ENCODE measurements at places on chromosomes 2 and 18.
A peak's percentile ranks its signal among the peaks of the same experiment; 100 is the strongest.

DNA sequence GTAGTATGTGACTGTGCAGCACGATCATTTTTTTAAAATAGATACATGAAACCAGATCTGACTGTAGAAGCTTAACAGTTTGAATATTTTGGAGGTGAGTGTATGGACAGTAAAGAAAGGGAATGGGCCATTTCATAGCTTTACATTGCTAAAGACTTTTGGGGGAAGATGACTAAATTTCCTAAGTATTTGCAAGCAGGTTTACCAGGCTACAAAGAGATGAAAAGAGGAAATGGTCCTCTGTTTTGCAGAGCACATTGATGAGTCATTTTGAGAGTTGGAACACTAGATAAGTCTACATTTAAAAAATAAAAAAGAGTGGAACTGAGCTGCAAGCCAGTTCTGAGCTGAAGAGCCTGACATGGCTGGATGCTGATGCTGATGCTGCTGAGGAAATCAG is 115.7 kb upstream of the LRATD1 start:
- DNase-seq, result no peak

- no peak for DNase-seq
These were observed 25.9 kb downstream of the COLEC11 start for GRCh38 chr2:3620834-3621233.

- DNase-seq, result no peak
These were observed 236.8 kb downstream of the ZBTB7C start for GRCh38 chr18:48172226-48173006.

DNA sequence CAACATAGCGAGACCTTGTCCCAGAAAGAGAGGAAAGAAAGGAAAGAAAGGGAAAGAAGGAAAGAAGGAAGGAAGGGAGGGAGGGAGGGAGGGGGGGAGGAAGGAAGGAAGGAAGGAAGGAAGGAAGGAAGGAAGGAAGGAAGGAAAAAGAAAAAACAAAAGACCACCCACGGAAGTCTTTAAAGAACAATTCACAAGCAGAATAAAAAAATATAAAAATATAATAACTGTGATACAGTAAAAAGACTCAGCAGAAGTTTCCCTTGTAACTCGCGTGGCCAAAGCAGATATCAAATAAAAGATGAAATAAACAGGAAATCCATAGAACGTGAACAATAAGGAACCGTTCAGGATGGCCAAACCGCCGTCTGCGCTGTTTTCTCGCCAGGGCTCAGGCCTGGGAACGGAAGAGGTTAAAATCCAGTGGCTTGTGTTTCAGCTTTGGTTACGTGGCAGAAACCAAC is 1.2 kb upstream of the SLC1A4 start:
- DNase-seq, result no peak

- DNase-seq, result no peak
These were observed 95.6 kb upstream of the LHCGR start for GRCh38 chr2:48851161-48851560.

- no peak for DNase-seq
These were observed 262.4 kb downstream of the NBAS start for GRCh38 chr2:15298770-15299169.

DNA sequence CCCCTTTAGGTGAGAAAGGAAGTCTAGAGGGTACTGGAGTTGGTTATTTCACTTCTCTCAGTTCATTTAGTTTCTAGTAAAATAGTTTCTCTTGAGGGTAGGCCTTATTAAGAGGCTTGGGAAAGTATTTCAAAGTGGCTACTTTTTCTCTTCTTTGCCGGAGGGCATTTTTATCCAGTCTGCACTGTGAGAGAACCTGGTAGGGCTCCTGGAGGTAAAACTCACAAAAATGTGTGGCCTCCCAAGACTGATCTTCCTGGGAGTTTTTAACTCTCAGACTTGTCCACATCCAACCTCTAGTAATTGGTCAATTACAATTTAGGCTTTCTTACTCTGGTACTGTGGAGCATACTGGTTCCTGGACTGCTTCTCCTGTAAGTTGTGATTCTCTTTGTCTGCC is 28.0 kb downstream of the EHBP1 start:
- DNase-seq, result no peak

- DNase-seq, result peak; percentile 77
These were observed at the start of gene PSD4 for GRCh38 chr2:113173542-113174375. PSD4 (plus strand) TSS chr2:113173971; CDS start chr2:113182457, 8,486 bp downstream.

- peak; percentile 4 for DNase-seq
These were observed 145.4 kb upstream of the PGAP1 start for GRCh38 chr2:197071790-197072436.

DNA sequence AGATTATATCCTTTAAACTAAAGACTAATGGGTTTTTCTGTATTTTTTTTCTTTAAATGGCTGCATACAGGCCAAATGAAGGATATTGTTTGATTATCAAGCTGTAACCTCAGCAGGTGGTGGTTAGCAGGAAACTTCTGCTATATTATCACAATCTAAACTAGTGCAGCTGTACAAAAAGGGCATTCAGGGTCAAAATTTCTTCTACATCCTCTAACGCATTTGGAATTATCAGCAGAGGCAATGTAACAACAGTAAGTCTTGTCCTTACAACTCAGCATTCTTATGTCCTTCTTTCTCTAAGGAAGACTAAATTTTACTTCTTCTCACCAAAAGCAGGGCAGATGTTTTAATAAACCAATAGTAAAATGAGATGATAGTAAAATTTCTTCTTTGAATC is 135.8 kb upstream of the FN1 start:
- DNase-seq, result no peak

GRCh38 chr2:144520756-144521487 is 1.0 kb upstream of the ZEB2 start:
- DNase-seq, result peak; percentile 91

- no peak for DNase-seq
These were observed 27.9 kb downstream of the C2orf49 start for GRCh38 chr2:105365206-105365605.

DNA sequence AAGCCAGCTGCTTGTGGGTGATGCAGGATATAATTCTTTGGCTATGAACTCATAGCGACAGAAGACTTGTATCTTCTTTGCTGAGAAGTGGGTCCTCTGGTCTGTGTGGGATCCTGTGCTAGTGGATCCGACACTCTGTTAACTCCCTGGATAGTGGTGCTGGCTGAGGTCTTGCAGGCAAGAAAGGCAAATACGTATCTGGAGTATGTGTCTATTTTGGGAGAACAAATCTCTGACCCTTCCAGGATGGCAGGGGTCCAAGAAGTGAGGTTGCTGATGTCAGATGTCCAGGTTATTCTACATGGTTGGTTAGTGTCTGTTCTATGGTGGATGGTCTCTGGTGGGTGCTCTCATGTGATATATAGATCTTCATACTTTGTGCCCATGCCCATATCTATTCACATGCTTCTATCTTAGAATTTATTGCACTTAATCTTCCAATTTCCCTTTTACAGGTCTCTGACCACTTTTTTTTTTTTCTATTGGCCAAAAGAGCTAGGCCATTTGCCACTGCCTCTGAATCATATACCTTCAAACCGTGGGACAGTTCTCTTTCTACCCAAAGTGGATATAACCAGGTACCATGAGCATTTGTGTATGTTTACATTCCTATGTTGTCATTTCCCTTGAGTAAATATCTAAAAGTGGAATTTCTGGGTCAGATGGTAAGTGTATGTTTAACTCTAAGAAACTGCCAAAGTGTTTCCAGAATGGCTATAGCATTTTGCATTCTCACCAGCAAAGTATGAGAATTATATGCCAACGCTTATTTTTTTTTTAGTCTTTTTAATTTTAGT is 45.1 kb upstream of the RBMS1 start:
- no peak for DNase-seq

DNA sequence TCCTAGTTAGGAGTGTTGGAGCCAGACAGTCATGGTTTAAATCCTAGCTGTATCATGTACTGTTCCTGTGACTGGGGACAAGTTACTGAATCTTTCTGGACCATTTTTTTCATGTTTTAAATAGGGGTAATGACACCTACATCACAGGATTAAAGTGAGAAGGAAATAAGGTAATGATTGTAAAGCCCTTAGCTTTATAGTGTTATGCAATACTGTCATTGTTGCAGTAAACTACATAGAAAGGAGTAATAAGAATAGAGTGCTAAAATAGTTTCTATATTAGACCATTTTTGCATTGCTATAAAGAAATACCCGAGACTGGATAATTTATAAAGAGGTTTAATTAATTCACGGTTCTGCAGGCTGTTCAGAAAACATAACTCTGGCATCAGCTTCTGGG is 14.5 kb downstream of the AGPS start:
- DNase-seq, result no peak

GRCh38 chr18:34637094-34637801 is 72.8 kb upstream of the DTNA start:
- no peak for DNase-seq

- no peak for DNase-seq
These were observed 100.9 kb downstream of the MTCL1 start for GRCh38 chr18:8806100-8806797.

DNA sequence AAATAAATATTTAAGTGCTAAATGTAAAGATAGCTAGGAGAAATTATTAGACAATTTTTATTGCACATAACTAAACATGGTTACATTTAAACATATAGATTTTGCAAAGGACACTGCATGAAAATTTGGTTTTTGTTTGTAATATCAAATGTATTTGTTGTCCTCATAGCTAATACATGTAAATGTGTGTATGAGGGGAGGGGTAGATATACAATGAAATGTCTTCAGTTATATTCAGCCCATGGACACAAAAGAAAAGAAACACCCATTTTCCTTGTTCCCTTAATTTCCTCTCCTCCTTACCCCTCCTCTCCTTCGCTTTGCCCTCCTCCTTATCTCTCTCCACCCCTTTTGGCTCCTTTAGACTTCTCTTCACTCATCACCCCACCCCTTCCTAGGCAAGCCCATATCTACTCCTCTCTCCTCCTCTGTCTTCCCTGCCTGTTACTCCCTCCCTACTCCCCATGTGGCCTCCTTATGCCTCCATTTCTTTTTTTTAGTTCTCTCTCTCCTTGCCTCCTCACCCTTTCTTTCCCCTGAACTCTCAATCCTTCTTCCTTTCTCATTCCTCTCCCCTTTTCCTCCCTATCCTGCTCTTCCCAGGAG is 1.4 kb downstream of the COL3A1 start:
- DNase-seq, result no peak

GRCh38 chr2:152097290-152097800 is 1.5 kb downstream of the CACNB4 start:
- DNase-seq, result no peak

GRCh38 chr2:240852671-240853314 is 15.8 kb upstream of the AGXT start:
- no peak for DNase-seq

DNA sequence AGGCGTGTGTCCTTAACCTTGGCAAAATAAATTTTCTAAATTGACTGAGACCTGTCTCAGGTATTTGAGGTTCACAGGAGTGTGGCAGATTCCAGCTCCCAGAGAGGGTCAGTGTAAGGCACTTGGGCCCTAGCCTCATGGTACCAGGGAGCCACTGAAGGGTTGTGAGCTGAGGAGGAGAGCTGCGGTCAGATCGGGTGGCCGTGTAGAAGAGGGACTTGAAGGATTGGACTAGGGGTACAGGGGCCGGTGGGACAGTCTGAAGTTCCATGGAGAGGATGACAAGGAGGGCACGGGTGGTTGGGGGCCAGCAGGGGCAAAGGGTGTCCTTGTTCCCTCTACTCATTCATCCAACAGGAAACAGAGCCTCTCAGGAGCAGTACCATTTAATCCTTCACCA is 327.0 kb upstream of the HS6ST1 start:
- DNase-seq, result no peak

GRCh38 chr2:60534052-60534685 is 19.3 kb downstream of the BCL11A start:
- DNase-seq, result no peak

GRCh38 chr18:78295262-78295661 is 684.4 kb upstream of the SALL3 start:
- DNase-seq, result no peak

DNA sequence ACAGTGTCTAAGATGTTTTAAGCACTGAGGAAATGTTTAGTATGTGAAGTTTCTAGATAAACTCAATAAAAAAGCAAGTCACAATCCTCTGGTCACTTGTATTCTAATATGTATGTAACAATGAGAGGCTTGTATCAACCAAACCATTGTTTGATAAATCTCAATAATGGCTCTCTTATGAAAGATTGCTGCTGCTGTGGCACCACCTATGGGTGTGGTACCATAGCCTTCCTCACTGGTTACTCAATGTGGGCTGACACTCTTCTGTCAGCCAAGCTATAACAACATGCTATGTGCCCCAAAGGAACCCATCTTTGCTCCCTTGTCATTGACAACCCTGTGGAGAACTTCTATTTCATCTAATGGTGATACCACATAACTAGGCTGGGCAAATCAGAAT is 12.6 kb upstream of the RAB1A start:
- peak; percentile 28 for DNase-seq

DNA sequence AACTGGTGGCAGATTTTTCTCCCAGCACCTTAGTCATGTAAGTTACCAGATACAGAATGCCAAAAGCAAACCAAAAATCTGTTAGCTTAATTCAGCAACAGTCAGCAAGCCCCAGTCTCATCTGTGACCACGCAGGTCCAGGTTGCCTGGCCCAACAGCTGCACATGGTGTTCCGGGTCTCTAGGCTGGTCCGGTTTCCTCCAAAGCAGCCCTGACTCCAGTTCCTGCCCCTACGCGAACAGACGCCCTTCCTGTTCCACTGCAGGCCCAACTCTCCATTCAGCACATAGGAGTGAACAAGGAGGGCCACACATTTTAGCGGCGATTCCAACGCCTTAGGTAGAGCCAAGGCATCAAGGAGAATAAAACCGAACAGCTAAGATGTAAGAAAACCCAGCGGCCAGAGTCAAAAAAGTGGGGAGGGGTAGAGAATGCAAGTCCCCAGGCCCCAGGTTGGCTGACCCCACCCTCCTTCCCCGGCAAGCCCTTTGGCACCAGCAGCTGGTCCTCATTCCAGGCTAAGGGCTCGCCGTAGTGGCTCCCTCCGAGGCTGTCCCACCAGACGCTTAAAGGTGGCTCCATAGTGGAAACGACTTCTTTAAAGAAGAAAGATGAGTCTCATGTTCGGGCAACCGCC is 1.5 kb downstream of the STK25 start:
- DNase-seq, result no peak

GRCh38 chr2:26672112-26672817 is 20.3 kb upstream of the KCNK3 start:
- no peak for DNase-seq

GRCh38 chr2:60317034-60317386 is 236.4 kb downstream of the BCL11A start:
- no peak for DNase-seq

GRCh38 chr2:223952280-223952968 is 4.8 kb upstream of the MRPL44 start:
- no peak for DNase-seq

Measured in suppressor macrophage (primary cell).